Muscle of arm (tissue), 14 donors: ENCODE measurements at places on chromosomes 3 and 15. TPM values are rescaled to one million over a fixed set of nuclear protein-coding genes. Genes with fewer than 3 reads are reported as not detected.

Gene RFTN1
- polyA plus RNA-seq = 14.7 TPM

- no peak for DNase-seq
Measured at GRCh38 chr3:66537735-66538134, 36.9 kb upstream of the LRIG1 start.

Gene PLAAT1
- polyA plus RNA-seq = 28.7 TPM

Gene CELSR3
- 0.54 TPM for polyA plus RNA-seq
